T-helper 2 cell (primary cell): ENCODE measurements at places on chromosomes 2 and 18.

DNA sequence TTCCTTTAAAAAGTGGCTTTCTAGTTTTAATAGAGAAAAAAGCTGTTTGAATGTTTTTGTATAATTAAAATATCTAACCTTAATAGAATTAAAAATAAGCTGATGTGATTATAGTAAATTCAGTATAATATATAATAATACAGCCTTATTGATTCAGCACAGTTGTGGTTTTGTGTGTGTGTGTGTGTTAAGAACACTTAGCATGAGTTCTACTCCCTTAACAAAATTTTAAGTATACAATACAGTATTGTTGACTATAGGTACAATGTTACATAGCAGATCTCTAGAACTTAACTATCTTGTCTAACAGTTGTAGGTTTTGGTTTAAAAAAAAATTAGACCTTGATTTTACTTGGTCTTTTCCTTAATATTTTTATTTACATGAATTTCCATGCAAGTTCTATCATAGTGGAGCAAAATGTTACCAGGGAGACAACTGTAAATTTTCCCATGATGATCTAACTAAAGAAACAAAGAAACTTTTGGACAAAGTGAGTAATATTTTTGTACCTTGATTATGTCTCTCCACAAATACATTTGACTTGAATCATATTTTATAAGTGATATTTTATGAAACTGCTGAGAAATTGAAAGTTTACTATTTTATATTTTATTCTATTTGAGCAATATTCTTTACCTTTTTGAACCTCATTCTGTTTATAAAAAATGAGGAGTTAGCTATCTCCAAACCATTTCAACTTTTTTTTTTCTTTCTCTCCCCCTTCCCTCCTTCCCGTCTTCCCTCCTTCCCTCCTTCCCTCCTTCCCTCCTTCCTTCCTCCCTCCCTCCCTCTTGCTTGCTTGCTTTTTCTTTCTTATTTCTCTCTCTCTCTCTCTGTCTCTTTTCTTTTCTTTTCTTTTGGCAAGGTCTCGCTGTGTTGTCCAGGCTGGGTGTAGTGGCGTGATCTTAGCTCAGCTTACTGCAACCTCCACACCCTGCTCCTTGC is 46.3 kb downstream of the ZC3H6 start:
- DNase-seq, result no peak

GRCh38 chr2:23497063-23497462 is 112.1 kb downstream of the KLHL29 start:
- no peak for DNase-seq

GRCh38 chr2:158459161-158460003 is 2.6 kb downstream of the PKP4 start:
- no peak for DNase-seq

- no peak for DNase-seq
Observed at GRCh38 chr2:82837588-82838304, 1621.3 kb downstream of the SUCLG1 start.

GRCh38 chr18:22639561-22639960 is 221.8 kb upstream of the CTAGE1 start:
- no peak for DNase-seq

GRCh38 chr2:169997140-169997887 is 170.1 kb downstream of the UBR3 start:
- DNase-seq, result no peak

DNA sequence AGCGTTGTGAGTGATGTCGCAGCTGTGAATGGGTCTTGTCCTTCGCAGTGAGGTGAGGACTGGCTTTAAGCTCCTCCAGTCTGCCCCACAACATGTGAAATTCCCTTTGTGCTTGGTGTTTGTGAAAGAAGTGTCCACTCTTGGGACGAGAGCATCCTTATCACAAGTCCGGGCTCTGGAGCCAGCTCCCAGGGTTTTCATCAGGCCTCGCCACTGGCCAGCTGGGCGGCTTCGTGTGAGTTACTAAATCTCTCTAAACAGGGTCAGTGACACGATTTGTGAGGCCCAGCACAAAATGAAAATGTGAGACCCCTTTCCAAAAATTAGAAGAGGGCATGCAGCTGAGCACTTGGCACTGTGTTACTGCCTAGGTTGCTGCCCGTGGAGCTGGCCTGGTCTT is 115.9 kb downstream of the VAPA start:
- DNase-seq, result no peak

DNA sequence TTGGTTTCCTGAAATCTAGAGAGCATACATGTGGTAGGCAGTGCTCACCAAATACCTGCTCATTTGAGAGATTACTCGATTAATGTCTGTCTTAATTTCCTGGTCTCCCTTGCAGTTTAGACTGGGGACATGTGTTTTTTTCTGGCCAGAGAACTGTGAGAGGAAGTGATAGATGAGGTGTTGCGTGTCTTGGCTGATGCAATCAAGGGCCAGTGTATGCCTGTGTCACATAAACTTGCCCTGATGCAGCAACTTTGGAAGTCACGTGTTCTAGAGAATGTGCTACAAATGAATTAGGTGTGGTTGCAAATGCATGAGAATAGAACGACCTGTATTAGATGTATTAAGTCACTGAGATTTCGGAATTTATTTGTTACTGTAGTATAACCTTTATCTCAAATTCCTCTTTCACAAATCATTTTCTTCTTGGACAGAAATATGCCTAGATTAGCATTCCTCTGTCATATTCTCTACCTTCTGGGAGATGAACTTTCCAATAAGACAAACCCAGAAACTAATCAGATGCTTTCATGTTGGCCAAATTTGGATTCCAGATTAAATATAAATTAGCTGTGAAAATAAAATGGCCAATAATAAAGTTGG is 9.9 kb upstream of the IL1A start:
- DNase-seq, result no peak

DNA sequence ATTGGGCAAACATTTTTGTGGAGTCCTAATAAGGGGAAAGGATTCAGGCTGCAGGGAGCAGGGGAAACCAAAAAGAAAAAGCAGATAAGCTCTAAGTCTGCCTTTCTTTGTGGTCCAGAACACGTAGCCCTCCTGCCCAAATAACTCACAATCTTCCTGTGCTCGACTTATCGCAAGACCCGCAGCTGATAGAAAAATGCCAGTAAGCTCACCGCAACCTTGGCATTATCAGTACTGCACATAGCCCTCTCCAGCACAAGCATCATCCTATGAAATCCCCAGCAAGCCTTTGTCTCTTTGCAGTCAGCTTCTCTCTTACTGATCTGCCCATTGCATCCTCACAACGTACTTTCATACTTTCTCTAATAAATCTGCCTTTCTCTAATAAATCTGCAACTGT is 202.4 kb upstream of the HNRNPA3 start:
- DNase-seq, result no peak

DNA sequence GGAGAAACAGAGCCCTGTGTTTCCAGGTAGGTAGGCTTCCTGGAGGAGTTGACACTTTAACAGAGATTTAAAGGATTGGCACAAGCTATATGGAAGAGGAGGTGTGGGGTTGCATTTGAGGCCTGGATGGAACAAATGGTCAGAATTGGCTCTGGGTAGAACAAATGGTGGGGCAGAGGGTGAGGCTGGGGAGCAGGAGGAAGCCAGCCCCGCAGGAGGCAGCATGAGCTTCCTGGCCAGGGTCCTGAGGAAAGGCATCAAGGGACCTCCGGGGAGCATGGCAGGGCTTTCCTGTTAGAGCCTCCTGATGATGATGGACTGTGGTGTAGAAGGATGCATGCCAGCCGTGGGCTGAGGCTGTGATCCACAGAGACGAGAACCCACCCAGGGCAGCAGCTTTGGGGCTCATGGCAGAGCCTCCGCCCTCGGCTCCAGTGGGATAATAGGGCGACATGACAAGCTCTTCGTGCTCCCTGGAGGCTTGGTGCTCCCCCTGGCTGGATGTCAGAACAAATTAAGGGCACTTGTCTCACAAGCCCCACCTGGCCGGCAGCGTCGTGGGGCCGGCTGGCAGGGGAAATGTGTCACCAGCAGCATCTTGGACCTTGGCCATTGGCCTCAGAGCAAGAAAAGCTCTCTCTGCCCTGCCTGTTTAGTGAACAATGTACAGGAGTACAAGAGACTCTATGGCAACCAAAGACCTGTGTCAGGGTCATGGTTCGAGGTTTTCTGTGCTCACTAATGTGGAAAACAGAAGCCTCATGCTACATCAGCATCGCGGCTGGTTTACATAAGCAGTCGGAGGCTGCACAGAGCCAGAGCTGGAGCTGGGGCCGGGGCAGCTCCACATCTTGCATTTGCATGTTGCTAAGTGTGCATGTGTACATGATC is 153.5 kb downstream of the MYCN start:
- DNase-seq, result no peak
